Dermis blood vessel endothelial cell (primary cell): ENCODE measurements at places on chromosomes 5 and 9. TPM values are rescaled to one million over a fixed set of nuclear protein-coding genes. Genes with fewer than 3 reads are reported as not detected.

DNA sequence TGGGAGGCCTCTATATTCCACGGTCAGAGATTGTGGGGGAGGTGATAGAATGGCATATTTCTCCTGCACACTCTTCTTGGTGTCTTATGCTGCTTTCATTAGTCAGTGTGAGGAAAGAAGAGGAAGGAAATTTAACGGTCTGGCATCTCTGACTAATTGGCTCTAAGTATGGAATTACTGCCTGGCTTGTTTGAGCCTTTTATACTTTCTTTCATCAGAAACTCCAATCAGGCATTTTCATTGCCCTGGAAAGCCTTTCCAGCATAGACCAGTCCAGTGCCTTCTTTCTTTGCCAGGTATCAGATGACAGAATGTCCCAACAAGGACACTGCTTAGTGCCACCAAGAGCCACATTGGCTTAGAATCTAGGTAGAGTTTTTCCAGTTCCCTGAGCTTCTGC is 30.2 kb downstream of the CYSTM1 start:
- peak; percentile 71 for DNase-seq

DNA sequence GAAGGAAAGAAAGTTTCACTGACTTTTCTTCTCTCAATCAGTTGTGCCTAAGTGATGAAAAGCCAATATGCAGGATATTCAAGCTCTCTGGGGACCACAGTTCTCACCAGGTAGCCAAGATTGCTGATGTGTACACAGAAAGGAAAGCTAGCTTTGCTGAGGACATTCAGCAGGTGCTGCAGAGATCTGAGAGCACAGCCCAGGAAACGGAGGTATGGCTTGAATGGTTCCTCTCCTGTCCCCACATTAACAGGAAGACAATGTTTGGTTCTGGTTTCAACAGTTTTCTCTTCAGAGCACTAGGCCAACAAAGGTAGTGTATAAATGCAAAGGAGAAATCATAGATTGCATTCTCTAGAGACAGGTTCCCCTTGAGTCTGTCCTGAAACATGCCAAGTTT is 69.6 kb downstream of the PTPDC1 start:
- no peak for DNase-seq

DNA sequence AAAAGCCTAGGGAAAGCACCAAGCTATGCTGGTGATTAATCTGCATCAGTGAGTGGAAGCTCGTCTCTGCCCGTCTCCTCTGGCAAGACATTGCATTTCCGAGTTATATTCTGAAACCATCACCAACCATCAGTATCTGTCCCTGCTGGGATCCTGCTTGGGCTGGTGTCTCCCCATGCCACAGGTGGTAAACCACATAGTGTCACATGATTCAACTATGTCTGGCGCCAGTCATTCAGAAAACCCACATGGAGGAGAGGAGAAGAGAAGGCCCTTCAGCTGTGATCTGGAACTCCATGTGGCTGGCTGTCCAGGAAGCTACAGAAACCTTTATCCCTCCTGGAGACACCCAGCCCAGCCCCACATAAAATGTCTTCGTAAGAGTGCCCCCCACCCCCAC is 4.8 kb downstream of the IL9 start:
- no peak for DNase-seq

The KCTD16 gene
- under 0.01 and 0.05 TPM in 2 replicates for total RNA-seq

GRCh38 chr5:160450164-160450932 is 28.7 kb downstream of the PTTG1 start:
- peak; percentile 65 for DNase-seq

DNA sequence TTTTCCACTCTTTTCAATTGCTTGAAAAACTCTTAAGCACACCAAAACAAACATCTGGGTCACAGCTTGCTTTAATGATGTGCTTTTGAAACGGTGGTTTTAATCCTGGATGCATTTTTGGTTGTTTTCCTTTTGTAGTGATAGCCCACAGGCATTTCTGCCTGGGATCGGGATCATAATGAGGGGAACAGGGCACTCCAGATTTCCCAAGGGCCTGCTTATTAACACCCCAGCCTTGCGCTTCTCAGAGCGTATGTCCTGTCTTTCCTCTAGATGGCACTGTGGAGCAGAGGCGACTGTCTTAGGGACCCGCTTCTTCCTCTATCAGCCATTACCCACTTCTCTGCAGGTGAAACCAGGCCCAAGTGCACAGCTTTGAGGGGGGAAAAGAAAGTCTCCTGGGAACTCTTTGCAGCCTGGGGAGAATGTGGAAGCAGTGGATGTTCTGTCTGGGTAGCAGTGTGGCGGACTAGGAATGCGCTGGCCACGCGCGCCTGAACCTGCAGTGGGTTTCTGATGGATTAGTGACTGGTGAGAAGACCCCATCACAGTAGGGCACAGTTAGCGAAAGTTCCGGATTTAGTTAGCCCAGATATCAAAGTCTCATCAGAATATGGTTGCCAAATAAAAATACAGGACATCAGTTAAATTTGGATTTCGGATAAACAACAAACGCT is 190.1 kb downstream of the GNA14 start:
- DNase-seq, result peak; percentile 85

DNA sequence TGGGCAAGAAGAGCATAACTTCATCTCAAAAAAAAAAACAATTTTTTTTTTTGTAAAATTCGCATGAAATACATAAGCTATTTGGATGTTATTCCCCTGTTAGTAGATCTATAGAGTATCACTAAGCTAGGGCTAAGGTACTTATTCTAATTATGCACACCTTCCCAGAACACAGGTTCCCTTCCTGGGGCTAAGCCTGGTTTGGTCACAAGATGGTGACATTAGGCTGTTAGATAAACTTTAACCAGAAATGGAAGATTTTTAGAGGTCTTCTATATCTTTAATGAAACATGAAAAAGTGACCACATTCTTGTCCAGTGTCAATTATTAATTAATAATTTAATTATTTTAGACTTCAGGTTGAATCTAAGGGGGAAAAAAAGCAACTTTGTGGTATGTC is 433.5 kb downstream of the CDH18 start:
- DNase-seq, result no peak

The SCGB3A2 gene
- not detected in 2 replicates for total RNA-seq

DNA sequence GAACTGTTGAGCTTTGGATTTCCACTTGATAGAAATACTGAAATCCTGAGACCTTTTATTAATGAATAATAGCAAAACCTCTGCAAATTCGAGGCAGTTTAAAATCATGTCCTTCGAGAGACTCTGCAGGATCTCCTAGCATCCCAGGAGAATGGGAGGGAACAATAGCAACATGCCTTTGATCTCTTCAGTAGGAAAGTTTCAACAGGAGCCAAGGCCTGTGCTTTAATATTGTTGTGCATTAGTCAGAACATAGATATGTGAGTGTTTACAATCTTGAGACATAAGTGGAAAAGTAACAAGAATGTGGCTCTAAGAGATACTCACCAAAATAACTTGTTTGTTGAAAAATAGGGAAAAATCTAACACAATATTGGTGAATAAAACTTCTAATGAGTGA is 83.3 kb upstream of the LHFPL2 start:
- DNase-seq, result peak; percentile 9

The SLC4A9 gene
- not detected in 2 replicates for total RNA-seq

The PCDHGB3 gene
- 3.6 and 3.7 TPM in 2 replicates for total RNA-seq

The POC5 gene
- total RNA-seq, result 14.0 and 14.7 TPM in 2 replicates

GRCh38 chr5:16792598-16793275 is 143.4 kb downstream of the MYO10 start:
- DNase-seq, result no peak

DNA sequence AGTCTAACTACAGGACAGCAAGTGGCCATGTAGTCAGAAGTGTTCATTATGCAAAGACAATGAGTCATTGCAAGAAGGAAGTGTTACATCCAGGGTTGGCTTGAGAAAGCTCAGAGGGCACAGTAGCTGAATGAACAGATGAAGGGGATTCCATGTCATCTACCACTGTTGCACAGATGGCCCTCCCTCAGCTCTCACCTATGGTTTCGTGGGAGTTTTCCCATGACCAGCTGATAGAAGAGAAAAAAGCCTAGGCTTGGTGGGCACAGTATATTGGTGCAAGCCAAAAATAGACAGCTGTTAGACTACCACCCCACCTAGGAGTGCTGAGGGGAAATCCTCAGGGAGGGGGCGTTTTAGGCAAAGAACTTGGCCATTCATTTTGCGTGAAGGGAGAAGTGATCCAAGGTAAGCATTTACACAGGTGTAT is 217.0 kb downstream of the DMRT2 start:
- no peak for DNase-seq

The ZBED3 gene
- 3.6 and 6.1 TPM in 2 replicates for total RNA-seq

- no peak for DNase-seq
Observed at GRCh38 chr9:77726289-77726688, 78.2 kb upstream of the GNA14 start.

DNA sequence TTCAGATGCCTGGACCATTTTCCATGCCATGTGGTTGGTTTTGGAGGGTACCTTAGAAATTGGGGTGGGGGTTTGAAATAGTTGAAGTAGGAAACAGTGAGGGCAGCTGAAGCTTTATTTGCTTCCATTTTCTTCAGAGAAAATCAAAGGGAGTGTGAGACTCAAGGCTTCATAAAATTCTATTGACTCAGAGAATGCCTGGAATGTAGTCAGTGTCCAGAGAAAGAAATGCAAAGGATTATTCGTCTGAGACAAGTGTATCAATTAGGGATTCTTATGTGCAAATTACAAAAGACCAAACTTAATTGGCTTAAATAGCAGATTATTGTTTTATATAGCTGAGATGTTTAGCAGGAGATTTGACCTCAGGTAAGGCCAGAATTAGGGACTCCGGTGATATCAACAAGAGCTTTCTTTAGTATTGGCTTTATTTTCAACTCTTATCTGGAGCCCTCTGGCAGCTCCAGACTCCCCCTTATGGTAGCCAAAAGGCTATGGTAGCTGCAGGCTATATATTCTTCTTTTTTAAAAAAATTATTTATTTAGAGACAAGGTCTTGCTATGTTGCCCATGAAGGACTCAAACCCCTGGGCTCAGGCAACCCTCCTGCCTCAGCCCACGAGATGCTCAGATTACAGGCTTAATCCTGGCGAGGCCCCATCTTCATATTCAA is 38.9 kb downstream of the PTTG1 start:
- no peak for DNase-seq

DNA sequence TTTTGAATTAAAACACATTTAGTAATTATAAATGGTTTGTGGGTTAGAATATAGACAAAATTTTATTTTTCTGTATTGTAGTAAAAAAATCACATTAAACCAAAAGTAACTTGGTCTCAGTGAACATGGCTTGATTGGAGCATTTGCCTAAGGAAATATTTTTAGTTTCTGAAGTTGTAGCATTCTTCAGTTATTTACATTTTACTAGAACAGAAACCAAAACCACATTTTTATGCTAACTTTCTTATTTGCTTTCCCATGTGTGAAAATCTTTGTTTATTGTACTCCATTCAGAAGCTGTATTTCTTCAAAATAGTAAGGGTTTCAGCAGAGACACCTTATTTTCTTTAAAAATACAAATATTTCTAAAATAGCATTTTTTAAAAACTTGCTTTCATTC is 129.9 kb downstream of the SGCD start:
- DNase-seq, result no peak

DNA sequence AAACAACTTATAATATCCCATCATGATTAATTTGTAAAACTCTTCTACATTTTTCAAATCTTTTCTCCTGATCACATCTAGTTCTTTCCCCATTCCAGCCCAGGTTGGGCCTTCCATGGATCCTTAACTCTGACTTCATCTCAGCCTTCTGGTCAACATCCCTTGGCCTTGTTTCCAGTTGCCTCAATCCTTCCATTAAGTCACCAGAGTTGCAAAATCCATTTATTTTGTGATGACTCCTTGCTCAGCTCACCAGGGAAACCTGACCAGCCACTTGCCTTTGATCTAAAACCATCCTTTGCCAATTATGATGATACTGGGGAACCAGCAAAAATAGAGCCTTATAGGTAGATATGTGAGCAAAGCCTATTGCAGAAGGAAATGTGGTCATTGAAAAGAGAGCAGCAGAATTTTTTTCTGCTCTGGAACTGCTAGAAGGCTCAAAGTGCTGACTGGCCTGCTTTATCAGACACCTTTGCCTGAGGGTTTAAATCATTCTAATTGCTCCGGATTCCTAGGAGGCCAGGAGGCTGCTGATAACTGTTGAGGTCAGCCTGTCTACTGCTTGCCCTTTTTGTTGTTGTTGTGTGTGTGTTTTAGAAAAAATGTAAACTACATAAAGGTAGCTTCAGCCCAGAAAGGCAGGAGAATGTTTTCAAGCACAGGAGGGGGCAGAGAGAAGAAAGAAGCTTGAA is 512.2 kb upstream of the GRIA1 start:
- DNase-seq, result no peak

GRCh38 chr9:93222890-93223259 is 38.9 kb downstream of the WNK2 start:
- DNase-seq, result no peak

DNA sequence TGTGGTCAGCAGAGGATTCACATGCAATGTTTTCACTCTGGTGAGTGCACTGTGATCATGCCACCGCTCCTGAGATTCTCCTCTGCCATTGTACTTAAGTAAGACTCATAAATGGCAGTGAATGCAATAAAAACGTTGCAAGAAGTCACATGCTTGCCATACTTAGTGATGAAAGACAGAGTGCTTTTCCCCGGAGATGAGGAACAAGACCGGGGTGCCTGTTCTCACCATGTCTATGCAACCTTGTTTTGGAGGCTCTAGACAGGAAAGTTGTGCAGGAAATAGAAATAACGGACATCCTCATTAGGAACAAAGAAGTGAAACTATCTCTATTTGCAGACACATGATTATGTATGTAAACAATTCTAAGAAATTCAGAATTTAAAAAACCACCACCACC is 84.7 kb upstream of the IRX2 start:
- no peak for DNase-seq

- DNase-seq, result no peak
Observed at GRCh38 chr9:3664044-3664443, 138.2 kb upstream of the RFX3 start.

- DNase-seq, result no peak
Observed at GRCh38 chr5:41156739-41157138, 56.6 kb downstream of the C6 start.

- DNase-seq, result no peak
Observed at GRCh38 chr5:97098922-97099321, 43.5 kb downstream of the LIX1 start.

The NUTM2F gene
- total RNA-seq, result not detected in 2 replicates

The KCNN2 gene
- 0.79 and 1.4 TPM in 2 replicates for total RNA-seq

- DNase-seq, result peak; percentile 64
Observed at GRCh38 chr9:92728831-92729734, 35.5 kb downstream of the BICD2 start.

The ERCC8 gene
- 23.3 and 23.9 TPM in 2 replicates for total RNA-seq

DNA sequence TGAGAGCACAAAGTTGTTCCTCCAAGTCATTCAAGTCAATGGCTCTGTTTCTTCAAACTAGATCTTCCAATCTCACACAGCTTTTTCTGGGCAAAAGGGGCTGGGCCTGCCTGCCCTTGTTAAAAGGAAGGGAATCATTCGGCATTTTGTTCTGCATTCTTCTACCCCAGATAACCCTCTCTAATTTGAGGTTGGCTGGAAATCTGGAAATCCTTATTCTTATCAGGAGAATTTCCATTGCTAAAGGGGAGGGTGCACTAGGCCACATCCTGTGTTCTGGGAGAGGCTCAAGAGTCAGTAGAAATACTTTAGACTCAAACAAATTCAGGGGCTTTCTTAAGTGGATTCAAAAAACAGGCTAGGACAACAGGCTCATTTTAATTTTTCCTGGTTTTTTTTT is 384.7 kb upstream of the ZNF462 start:
- no peak for DNase-seq

GRCh38 chr9:81719972-81720371 is 30.6 kb upstream of the TLE1 start:
- DNase-seq, result no peak

GRCh38 chr5:73117088-73117740 is 3.2 kb upstream of the TMEM171 start:
- no peak for DNase-seq

The SCAI gene
- 8.9 and 13.6 TPM in 2 replicates for total RNA-seq

GRCh38 chr5:50440651-50441492 is at the start of gene EMB:
TSS of gene EMB (minus strand) at chr5:50441288. CDS start at chr5:50441151, 137 bp downstream.
- no peak for DNase-seq

The ESM1 gene
- 54.5 and 70.8 TPM in 2 replicates for total RNA-seq

The CCL27 gene
- not detected in 2 replicates for total RNA-seq

The MAMDC2 gene
- 2.9 and 6.7 TPM in 2 replicates for total RNA-seq
